ENCODE measurements at places on chromosomes 11 and 22.

DNA sequence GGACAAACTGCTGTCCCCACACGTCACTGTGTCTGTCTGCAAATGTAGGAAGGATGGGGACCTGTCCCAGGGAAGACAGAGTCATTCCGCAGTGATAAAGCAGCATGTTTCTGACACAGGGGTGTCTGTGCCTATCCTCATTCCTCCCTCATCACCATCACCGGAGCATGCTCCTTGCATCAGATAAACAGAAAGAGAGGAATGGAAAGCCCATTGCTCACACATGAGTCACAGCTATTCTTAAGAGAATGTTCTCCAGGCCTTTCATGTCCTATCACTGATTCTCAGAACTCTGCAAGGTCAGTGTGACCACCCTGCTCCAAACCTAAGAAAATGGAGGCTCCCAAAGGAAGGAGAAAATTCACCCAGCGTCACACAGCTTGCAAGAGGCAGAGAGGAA lies 38.9 kb downstream of the ZNF195 start:
- no peak for DNase-seq

DNA sequence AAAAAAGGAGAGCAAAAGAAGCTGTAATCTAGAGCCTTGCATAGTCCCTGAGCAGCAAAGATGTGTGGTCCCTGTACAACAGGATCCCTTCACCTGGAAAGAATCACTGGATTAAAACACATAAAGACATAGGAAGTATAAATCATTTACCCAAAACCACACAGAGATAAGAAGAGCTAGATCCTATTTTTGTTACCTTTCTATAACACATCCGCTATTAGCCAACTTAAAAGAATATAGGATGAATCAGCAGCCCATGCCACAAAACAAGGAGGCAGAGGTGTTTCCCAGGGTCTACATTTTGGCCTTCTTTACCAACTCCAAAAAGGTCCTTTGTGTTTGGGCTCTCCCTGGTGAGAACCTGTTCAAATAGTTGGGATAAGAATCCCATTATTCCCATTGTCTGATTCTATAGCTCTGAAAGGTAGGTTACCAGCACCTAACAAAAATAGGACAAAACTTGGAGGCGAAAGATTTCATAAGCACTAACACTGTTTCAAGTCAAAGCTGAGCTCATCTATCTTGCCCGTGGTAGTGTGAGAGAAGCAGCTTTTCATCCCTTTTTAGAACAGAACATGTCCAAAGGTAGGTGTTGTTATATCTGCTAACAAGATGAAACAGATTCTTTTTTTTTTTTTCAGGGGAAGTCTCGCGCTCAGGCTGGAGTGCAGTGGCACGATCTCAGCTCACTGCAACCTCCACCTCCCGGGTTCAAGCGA lies 26.8 kb downstream of the PAK1 start:
- no peak for DNase-seq

- DNase-seq, result no peak
Observed at GRCh38 chr11:134562196-134562595, 150.2 kb upstream of the B3GAT1 start.

DNA sequence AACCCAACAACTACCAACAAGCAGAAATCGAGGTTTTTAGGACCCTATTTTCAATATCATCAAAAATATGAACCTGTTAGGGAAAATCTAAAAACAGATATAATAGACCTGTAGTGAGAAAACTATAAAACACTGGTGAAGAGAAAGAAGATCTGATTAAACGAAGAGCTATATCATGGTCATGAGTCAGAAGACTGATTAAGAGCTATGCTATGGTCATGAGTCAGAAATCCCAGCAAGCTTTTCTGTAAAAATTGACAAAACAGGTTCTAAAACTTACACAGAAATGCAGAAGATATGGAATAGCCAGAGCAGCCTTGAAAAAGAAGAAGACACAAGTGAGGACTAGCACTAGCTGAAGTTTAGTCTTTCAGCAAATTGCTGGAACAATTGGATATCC lies 345.0 kb downstream of the TBC1D22A start:
- DNase-seq, result no peak

GRCh38 chr11:120482149-120482548 lies 29.4 kb upstream of the GRIK4 start:
- no peak for DNase-seq

DNA sequence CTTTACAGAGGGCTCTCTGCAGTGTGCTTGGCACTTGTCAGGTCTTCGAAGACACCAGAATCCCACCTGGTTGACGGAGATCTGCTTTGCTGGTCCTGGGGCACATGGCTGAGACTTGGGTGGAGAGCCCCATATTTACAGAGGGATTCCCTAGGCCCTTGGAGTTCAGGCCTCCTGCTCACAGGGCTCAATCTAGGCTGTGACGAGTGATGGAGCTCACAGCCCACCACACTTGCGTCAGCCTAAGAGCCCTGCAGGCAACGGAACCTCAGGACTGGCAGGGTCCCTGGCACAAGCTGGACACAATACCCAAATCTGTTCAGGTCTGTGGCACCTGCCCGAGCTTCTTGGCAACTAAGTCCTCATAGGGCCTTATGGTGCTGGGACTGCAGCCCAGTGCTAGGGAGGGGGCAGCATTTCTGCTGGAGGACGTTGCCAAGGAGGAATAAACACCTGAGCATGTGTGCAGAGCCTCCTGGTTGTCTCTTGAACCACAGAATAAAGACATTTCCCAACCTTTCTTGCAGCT lies 59.1 kb downstream of the KCNC1 start:
- no peak for DNase-seq

DNA sequence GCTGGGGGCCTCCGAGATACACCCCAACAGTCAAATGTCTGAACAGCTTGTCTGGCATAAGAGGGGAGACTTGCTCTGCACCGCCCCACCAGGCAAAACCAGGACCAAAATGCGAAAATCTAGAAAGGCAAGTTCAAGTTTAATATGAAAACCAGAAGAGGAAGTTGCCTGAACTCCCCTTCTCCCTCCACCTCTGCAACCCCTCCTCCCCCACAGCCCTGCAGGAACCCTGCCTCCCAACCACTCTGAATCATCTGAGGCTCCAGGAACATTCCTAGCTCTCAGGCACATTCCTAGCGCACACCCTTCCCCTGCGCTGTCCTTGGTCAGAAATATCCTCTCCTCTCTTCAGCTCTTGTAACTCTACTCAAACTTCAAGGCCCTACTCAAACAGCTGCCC lies 36.7 kb downstream of the ISX start:
- no peak for DNase-seq

DNA sequence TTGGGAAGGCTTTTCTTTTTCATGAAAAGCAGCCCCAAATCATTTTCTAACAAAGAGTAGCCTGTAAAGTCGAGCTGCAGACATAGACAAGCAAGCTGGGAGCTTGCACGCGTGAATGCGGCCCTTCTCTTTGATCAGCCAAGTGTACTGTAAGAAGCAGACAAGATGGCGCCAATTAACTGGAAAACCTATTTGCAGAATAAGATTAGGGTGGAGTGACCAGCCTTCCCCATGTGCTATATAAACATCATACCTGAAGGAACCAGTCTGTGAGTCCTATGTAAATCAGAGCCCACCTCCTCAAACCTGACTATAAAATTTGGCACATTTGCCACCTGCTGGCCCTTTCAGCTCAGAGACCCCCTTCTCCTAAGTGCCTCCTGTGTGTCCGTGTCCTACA lies 982.7 kb downstream of the OPCML start:
- no peak for DNase-seq

GRCh38 chr22:44206696-44207095 lies 26.0 kb downstream of the PARVG start:
- no peak for DNase-seq
